ENCODE measurements at places on chromosomes 13 and 19.
A peak's percentile ranks its signal among the peaks of the same experiment; 100 is the strongest.

- DNase-seq: no peak
Observed at GRCh38 chr19:30807278-30807677, 435.1 kb downstream of the ZNF536 start.

GRCh38 chr13:107580741-107581412 lies 634.5 kb downstream of the LIG4 start:
- no peak for DNase-seq

- DNase-seq: no peak
Observed at GRCh38 chr19:43430142-43430710, 15.5 kb downstream of the TEX101 start.

DNA sequence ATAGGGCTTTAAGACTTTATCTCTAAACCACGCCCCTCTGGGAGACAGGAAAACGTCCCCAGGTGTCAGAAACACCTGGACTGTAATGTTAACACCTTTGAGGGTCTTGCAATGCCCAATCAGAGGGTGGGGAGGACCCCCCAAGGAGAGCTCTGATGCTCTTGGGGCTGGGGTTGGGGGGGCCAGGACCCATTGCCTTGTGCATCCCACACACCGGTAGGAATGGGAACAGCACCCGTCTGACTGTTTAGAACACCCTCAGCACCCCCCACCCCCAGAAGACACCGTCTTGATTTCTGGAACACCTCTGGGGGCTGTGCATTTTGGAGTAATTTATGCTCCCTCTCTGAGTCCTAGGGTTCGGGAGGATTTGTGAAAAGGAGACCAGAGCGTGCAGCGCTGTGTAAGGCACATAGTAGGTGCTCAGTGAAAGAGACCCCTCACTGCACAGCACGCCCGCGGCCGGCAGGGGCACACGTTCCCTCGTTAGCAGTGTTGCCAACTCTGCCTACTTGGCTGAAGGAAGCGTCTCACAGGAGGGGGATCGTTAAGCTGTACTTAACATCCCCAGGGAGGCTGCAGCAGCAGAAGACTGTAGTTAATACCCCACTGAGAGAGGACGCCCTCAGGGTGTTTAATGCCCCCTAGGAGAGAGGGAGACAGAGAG lies 2.8 kb upstream of the ERFL start:
- no peak for DNase-seq

DNA sequence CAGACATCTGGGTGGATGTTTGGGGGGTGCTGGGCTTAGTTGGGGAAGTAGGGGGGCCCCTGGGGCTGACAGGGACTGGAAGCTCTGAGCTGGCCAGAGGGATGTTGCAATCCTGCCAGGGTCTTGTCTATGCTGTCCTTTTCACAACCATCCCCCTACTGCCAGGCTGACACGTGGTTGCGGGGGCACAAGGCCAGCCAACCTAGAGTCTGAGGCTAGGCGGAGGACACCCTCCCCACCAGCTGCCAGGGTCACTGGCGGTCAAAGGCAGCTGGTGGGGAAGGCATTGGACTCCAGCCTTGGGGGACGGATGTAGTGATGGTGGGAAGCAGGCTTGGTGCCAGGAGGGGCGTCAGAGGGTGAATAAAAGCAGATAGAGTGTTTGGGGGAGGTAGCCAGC lies 1.6 kb upstream of the APOC1 start:
- no peak for DNase-seq

DNA sequence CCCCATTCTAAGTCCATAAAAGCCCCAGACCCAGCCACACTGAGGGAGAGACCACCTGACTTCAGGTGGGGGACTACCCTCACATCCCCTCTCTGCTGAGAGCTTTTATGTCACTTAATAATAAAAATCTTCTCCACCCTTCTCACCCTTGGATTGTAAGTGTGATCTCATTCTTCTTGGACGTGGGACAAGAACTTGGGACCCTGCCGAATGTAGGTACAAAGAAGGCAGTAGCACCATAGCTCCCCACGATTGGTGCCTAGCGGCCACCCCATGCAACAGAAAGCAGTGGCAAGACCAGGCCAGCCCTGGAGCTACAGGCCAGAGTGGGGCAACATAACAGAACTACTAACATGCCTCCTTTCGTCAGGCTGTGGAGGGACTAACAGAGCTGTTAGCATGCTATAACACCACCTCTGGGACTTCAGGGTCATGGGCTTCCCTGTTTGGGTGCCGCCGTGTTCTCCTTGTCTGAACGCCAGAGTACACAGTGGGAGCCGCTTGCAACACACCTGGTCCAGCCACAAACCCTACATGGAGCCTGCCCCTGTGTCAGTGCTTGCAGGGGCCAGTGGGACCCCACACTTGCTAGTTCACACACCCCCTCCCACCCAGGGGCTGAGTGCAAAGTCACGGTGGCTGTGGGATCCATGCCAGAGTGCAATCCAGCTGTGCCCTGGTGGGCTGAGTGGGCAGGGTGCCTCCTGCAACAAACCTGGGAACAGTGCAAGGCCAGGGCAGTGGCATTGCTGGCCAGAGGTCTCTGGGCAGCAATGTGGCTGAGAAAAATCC lies 5.2 kb upstream of the FBXO17 start:
- no peak for DNase-seq

GRCh38 chr13:95608640-95609323 lies 35.7 kb downstream of the DZIP1 start:
- no peak for DNase-seq

GRCh38 chr19:40596608-40597328 lies 4.4 kb upstream of the LTBP4 start:
- peak; percentile 46 for DNase-seq

GRCh38 chr19:13033819-13034611 lies 38.7 kb downstream of the NFIX start:
- peak; percentile 70 for DNase-seq

DNA sequence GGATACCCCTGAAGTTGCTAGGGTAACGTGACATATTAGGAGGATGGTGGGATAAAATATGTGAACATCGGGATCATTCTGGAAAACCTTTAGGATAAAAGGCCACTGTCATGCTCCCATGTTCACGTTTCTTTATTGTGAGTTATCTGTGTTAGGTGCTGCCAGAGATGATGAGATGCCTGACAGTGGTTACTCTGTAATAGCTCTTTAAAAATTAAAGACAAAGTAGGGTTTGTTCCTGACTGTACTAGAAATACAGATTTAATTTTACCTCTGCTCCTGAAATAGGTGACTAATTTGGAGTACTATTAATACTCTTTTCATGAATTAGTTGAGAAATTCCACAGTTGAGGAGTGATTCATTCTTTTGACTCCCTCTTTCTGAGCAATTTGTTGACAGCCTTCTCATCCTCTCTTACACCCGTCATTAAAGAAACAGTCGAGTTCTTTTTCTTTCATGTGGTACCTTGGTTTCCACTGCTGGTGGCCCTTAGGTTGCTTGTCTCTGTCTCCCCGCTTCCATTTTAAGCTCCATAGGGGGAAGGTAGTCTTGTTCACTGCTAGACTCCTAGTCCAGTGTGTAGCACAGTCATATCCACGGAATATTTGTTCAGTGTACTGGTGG lies 28.4 kb downstream of the SAE1 start:
- no peak for DNase-seq

GRCh38 chr19:3509566-3509989 lies 3.5 kb downstream of the FZR1 start:
- peak; percentile 60 for DNase-seq

DNA sequence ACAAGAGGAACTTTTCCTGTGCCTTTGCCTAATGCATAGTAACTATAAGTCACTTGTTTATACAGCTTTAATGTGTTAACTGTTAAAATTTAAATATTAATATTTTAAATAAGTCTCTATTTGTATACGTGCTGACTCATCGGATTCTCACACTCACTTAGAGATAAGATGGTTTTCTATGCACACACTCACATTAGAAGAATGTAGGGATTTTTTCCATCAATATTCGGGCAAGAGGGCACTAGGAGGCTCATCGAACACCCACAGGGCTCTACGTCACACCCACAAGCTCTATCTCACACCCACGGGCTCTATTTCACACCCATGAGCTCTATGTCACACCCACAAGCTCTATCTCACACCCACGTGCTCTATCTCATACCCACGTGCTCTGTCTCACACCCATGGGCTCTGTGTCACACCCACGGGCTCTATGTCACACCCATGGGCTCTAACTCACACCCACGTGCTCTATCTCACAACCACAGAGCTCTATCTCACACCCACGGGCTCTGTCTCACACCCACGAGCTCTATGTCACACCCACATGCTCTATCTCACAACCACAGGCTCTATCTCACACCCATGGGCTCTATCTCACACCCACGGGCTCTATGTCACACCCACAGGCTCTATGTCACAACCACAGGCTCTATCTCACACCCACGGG lies 73.4 kb downstream of the COL4A2 start:
- no peak for DNase-seq

- DNase-seq: no peak
Observed at GRCh38 chr13:108087810-108088209, 127.5 kb downstream of the LIG4 start.

GRCh38 chr19:39017026-39017425 lies 15.3 kb downstream of the FBXO27 start:
- DNase-seq: no peak

- DNase-seq: no peak
Observed at GRCh38 chr19:47020132-47020805, 632 bp downstream of the NPAS1 start.

GRCh38 chr13:34145061-34145460 lies 327.1 kb downstream of the RFC3 start:
- no peak for DNase-seq

- peak; percentile 81 for DNase-seq
Observed at GRCh38 chr19:925526-926322, at the start of gene ARID3A. TSS of gene ARID3A (plus strand) at chr19:926035. CDS start at chr19:929529, 3,494 bp downstream.

DNA sequence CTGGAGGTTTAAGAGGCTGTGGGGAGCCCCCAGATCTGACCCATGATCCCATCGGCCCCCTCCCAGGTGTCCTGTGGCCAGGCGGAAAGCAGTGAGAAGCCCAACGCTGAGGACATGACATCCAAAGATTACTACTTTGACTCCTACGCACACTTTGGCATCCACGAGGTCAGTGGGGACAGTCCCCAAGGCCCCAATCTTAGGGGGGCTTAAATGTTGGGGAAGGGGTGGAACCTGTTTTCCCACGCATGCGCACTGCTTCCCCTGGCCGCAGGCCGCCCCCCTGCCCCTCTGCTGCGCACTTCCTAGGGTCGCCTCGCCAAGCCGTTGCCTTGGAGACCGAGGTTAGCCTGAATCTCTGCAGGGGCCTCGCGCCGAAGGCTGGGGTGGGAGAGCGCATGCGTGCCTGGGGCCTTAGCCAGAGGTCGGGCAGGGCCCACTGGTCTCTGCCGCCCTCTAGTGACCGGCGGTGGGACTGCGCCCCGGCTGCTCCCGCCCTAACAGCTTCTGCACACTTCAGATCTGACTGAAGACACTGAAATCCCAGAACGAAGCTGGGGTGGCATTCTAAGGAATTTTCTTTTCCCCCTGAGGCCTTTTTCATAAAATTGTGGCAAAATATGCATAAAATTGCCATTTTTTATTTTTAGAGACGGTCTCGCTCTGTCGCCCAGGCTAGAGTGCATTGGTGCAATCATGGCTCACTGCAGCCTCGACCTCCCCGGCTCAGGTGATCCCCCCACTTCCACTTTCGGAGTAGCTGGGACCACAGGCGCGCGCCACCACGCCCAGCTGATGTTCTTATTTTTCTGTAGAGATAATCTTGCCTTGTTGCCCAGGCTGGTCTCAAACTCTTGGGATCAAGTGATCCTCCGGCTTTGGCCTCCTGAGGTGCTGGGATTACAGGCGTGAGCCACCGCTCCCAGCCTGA lies 3.6 kb downstream of the PRMT1 start:
- DNase-seq: peak; percentile 99

GRCh38 chr19:8698433-8699063 lies at the start of gene ACTL9:
TSS of gene ACTL9 (minus strand) at chr19:8698795. CDS start at chr19:8698701, 94 bp downstream.
- no peak for DNase-seq

DNA sequence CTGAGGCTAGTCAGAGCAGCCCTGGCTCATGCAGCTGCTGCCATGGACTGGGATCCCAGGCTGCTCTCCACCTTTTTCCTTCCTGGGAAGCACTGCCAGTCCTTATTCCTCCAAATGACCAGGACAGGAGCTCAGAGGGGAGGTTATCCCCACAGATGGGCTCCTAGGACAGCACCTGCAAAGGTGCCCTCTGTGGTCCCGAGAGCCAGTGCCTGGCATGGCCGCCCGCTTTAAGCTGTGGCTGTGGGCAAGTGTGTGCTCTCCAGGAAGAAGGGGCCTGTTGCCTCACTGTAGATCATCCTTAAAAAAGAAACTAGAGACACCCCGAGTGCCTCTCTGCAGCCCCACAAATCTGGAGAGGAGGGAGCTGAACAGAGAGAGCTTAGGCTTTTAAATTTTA lies 83.6 kb downstream of the C1QTNF9 start:
- DNase-seq: no peak

DNA sequence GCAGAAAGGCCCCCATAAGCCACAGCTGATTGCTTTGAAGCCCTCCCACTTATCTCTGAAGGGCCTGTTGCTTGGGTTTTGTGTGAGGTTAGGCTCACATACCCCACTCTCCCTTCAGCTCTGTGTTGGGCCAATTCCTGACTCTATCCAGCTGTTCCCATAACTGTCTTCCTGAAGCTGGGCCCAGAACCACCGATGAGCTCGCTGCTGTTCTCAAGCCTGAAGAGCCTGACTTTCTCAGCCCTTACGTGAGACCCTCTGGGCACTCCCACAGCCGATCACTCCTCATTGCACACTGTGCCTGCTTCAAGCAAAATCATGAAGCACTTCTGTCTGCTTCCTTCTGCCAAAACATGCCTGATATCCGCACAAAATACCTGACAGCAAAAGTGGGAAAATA lies 124.1 kb downstream of the CRYL1 start:
- DNase-seq: no peak

GRCh38 chr13:75873494-75873893 lies 237.4 kb downstream of the LMO7 start:
- DNase-seq: no peak

- no peak for DNase-seq
Observed at GRCh38 chr19:16366433-16367260, 42.0 kb downstream of the KLF2 start.

DNA sequence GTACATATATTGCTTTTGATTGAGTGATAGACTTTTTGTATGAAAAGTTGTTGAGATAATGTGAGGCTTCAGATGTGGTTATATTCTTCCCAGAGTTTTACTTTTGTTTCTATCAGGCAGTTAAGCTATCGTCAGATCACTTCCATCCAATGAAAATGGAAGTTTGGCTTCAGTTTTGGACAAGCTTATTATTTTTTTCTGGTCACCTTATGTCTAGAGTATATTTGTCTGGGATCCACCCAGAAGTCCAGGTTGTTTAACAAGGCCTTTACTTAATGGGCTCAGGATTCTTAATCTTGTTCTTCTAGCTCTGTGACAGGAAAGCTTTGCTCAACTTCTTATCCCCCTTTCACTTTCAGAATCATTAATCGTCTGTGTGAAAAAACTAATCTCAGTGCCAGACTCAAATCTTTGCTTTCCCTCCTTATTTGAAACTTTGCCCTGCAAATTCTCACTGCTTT lies 150.9 kb downstream of the PDS5B start:
- DNase-seq: no peak
